ENCODE measurements at places on chromosomes 5 and 9. TPM values are rescaled to one million over a fixed set of nuclear protein-coding genes. Genes with fewer than 3 reads are reported as not detected.
A peak's percentile ranks its signal among the peaks of the same experiment; 100 is the strongest.

DNA sequence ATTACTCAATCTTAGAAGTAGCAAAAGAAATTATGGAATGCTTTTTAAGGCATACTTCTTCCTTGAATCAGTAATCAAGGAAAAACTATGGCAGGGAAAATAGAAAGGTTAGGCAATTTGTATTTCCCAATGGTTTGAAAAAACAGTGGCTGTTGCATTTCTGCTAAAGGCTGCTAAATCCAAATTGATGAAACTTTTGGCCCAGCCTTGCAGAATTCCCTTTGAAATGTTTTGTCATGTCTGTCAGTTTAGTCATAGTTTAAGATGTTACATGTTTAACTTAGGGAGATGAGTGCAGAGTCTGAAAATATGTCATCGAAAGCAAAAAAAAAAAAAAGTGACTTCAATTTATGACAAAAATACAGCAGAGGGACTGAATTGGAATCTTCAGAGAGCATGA is 878.9 kb upstream of the WWC1 start:
- no peak for DNase-seq
- H3K27ac ChIP-seq: no peak overlapping the region

- no peak for DNase-seq
- no peaks in the 10 kb centered on the region for H3K27me3 ChIP-seq
- H3K4me1 ChIP-seq: no peaks in the 10 kb centered on the region
- H3K36me3 ChIP-seq: no peaks in the 10 kb centered on the region
Observed at GRCh38 chr5:39376293-39376714, 12.0 kb upstream of the C9 start.

DNA sequence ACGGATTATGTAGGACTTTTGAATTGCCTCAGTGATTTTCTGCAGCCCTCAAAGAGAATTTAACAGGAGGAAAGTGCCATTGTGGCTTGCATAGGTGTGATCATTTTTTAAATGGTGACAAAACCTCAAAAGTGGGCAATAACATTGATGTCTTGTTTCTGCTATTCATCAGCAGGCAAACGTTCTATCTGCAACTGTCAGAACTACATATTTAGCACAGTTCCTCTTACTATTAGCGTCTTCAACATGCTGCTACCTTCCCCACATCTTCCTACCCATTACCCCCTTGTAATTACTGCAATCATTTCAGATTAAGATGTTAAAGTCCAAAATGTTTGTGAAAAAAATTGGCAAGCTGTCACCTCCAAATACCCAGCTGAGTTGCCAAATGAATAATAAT is 254.6 kb downstream of the SMARCA2 start:
- no peak overlapping the region for H3K4me3 ChIP-seq
- no peaks in the 10 kb centered on the region for H3K36me3 ChIP-seq
- no peaks in the 10 kb centered on the region for H3K4me1 ChIP-seq
- no peak overlapping the region for H3K27ac ChIP-seq

Gene CDK5RAP2
- total RNA-seq: 77.7 TPM

GRCh38 chr9:68548241-68548640 is 7.6 kb upstream of the TMEM252 start:
- no peak for DNase-seq
- no peak overlapping the region for H3K27ac ChIP-seq
- H3K27me3 ChIP-seq: no peaks in the 10 kb centered on the region
- no peaks in the 10 kb centered on the region for H3K4me1 ChIP-seq

DNA sequence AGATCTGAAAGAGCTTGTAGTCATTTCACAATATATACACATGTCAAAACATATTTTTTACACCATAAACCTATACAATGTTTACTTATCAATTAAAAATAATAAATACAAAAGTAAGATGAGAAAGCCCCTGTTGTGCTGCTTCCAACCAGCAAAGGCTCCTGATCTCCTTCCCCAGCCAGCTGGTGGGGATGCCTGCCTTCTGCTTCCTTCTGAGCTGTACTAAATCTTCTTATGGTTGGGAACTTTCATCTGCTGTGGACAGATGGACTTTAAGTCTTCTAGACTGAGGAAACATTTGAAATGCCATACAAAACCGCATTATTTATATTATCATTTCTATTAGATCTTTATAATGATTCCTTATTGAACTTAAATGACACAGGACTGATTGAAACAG is 745.3 kb upstream of the CHD1 start:
- H3K4me1 ChIP-seq: no peaks in the 10 kb centered on the region
- H3K4me3 ChIP-seq: no peak overlapping the region
- DNase-seq: no peak
- H3K36me3 ChIP-seq: no peaks in the 10 kb centered on the region
- no peaks in the 10 kb centered on the region for H3K27me3 ChIP-seq

GRCh38 chr9:90972057-90972456 is 170.4 kb downstream of the SYK start:
- H3K4me1 ChIP-seq: no peaks in the 10 kb centered on the region
- H3K27me3 ChIP-seq: no peaks in the 10 kb centered on the region
- no peak overlapping the region for H3K4me3 ChIP-seq
- DNase-seq: no peak

DNA sequence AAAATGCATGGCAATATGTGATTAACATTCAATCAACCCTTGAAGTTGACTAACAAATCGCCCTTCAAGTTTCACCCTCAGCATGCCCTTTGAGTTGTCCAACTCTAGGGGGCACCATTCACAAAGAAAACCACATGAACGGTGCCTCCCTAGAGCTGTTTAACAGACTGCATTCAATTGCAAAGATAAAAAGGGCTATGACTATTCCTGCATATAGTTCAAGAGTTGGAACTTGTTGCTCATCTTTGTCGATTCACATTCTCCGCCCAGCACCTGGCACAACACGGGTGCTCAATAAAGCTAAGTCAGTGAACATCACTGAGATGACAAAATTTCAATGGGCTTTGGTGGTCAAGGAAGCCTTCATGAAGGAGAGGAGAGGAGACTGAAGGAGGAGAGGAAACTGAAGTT is 69.6 kb upstream of the SLC30A5 start:
- no peaks in the 10 kb centered on the region for H3K36me3 ChIP-seq
- H3K4me3 ChIP-seq: no peak overlapping the region
- H3K27ac ChIP-seq: no peak overlapping the region

DNA sequence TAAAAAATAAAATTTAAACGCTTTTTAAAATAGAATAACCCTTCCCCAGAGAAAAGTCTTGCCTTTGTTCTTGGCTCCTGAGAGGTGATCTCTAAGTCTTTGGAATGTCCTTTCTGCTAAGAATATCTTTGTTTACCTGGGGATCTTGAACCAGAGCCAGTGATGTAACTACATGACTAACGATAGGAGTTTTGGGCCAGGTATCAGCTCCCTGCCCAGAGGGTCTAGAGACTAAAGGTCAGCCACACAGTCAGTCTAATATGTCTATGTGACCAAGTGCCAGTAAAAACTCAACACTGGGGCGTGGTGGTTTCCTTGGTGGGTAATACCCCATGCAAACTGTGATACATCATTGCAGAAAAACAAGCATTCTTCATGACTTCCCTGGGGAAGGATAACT is 1351.9 kb upstream of the C9orf72 start:
- DNase-seq: no peak
- no peaks in the 10 kb centered on the region for H3K27me3 ChIP-seq
- H3K27ac ChIP-seq: no peak overlapping the region
- H3K36me3 ChIP-seq: no peaks in the 10 kb centered on the region
- no peaks in the 10 kb centered on the region for H3K4me1 ChIP-seq

DNA sequence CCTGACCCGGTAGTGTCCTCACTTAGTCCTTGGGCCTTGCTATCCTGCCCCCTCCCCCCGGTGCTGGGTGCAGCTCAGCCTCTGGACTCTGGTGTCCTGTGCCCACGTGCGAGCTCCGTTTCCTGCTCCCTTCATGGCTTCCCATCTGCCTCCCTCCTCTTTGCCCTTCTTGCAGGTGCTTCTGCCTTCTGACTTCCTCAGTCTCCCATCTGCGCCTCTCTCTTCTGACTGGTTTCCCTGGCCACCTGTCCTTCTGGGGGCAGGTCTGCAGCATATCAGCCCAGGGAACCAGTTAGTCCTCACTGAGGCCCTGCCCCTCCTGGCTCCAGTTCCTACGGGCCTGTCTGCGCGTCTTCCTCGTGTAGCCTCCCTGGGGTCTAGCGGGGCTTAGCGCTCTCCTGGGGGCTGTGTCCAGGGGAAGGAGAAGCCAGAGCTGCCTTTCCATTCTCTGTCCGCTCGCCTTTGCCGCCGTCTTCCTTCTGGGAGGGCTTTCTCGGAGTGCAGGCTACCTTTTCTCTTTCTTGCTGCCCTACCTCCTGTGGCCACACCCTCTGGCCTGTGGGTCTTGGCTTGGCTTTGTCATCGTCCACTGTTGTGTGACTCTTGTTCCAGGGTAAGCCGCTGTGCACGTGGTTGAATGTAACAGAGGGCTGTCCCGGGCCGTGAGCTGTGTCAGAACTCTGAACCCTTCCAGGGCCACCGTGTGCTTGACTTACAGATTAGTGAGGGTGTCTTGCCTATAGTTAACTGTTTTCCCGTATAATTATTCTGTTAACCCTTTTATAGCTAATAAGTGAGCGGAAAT is 51.8 kb downstream of the EHMT1 start:
- H3K27ac ChIP-seq: no peak overlapping the region
- no peaks in the 10 kb centered on the region for H3K4me1 ChIP-seq
- H3K36me3 ChIP-seq: no peaks in the 10 kb centered on the region
- no peak overlapping the region for H3K4me3 ChIP-seq
- no peaks in the 10 kb centered on the region for H3K27me3 ChIP-seq

GRCh38 chr5:159041444-159042198 is 58.1 kb downstream of the EBF1 start:
- H3K36me3 ChIP-seq: no peaks in the 10 kb centered on the region
- no peak overlapping the region for H3K4me3 ChIP-seq
- H3K27me3 ChIP-seq: no peaks in the 10 kb centered on the region
- no peak for DNase-seq
- no peak overlapping the region for H3K27ac ChIP-seq

DNA sequence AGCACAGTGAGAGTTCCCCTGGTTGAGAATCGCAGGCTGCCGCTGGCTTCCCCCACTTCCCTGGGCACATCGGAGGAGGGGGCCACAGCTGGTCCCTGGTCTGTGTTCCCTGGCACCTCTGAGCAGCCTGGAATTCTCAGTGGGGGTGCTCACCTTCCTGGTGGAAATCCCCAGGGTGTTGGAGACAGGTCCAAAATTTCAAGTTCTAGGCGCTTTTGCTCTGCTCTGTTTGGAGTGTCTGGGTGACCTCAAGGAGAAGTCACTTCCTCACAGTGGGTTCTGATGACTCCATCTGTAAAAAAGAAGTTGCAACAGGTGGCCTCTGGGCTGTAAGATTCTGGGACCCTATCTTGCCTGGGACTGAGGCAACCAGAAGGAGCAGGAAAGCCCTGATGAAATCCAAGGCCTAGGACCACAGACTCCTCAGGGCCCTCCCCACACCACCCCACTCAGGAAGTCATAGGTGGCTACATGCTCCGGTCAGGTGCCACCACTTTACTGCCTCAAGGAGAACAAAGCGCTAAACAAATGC is at the start of gene TRAF1:
Gene TRAF1, minus strand, starts transcription at position 400 of the 532 bp plus-strand sequence. CDS start 721 bp downstream, outside the sequence.
- no peak within 1 kb of the TSS for H3K4me3 ChIP-seq
- peak within 1 kb of the TSS; percentile 93 for H3K27ac ChIP-seq
- no peaks in the 10 kb centered on the region for H3K4me1 ChIP-seq

DNA sequence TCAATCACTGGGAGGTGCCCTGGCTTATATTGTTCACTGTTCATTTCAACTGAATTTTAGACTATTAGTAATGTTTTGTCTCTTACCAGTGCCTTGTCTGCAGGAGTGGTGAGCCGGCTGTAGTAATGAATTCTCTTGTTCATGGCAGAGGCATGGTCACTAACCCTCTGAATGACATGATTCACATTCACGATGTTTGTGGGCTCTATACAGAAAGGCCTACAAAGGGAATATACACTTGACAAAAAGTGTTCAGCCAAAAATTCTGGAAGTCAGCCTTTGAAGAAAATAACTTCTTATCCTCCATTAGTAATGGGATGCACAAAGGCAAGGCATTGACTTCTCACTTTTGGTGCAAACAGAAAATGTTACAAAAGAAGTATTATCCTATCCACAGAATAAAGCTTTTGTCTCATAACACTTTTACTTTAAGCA is 39.6 kb downstream of the SLC38A9 start:
- DNase-seq: no peak
- no peak overlapping the region for H3K27ac ChIP-seq

- peaks cover 3% of the 10 kb centered on the region for H3K36me3 ChIP-seq
- no peak for DNase-seq
- H3K4me3 ChIP-seq: no peak overlapping the region
- no peak overlapping the region for H3K27ac ChIP-seq
- H3K4me1 ChIP-seq: no peaks in the 10 kb centered on the region
Observed at GRCh38 chr9:21852754-21853153, 50.3 kb downstream of the MTAP start.

Gene FOXB2
- total RNA-seq: not detected

DNA sequence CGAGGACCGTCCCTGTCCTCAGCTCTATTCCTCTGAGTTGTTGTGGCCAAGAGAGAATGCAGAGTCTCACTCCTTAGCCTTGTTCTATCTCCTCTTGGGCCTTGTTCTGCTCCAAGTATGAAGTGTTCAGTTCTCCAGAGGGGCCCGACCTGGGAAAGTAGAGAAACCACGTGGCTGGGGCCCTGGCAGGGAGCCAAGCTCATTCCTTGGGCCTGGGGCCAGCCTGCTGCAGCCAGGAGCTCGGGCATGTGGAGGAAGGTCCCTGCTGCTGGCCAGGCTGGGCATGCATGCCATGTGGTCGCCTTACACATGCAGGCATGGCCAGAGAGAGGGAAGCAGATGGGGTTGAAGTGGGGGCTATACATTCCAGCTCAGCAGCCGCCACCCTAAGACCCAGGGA is 60.7 kb downstream of the COL27A1 start:
- H3K4me1 ChIP-seq: peaks cover 7% of the 10 kb centered on the region
- H3K27ac ChIP-seq: no peak overlapping the region
- H3K36me3 ChIP-seq: no peaks in the 10 kb centered on the region
- no peaks in the 10 kb centered on the region for H3K27me3 ChIP-seq
- H3K4me3 ChIP-seq: no peak overlapping the region

Gene AGXT2
- total RNA-seq: not detected

- H3K36me3 ChIP-seq: no peaks in the 10 kb centered on the region
- H3K4me1 ChIP-seq: no peaks in the 10 kb centered on the region
- no peaks in the 10 kb centered on the region for H3K27me3 ChIP-seq
- DNase-seq: no peak
- no peak overlapping the region for H3K4me3 ChIP-seq
- no peak overlapping the region for H3K27ac ChIP-seq
Observed at GRCh38 chr5:160556846-160557245, 135.2 kb downstream of the PTTG1 start.

DNA sequence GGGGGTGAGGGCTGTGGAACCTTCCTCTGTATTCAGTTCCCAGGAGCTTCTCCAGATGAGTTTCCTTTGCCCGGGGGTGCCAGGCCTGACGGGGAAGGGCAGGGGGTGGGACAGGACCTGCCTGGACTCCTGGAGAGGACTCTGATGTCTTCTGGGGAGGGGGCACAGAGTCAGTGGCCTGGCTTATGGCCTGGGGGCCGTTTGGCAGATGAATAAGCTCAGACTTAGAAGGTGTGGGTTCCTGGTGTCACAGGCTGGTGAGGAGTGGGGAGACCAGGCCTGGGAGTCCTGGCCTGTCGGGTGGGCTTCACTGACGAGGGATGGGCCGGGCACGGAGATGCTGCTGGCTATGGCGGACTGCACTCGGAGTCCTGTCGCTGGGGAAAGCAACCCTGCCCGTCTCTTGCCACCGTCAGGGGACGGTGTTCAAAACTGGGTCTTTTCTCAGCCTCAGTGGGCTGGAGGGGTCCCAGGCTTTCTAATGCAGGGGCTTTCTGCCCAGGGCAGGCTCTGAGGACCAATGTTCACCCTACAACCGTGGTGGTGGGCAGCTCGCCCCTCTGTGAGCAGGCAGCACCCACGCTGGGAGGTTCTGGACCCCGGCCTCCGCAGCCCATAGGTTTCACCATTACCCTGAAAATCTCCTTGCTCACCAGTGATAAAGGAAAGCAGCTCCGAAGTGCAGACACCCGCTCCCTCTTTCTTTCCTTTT is 16.2 kb downstream of the COL5A1 start:
- DNase-seq: peak; percentile 38
- H3K27ac ChIP-seq: peak overlapping the region; percentile 10
- H3K27me3 ChIP-seq: no peaks in the 10 kb centered on the region
- no peaks in the 10 kb centered on the region for H3K36me3 ChIP-seq
